GDM1 (cell line): ENCODE measurements at places on chromosomes 16 and 17.

GRCh38 chr17:35605678-35606077 is 18.6 kb downstream of the AP2B1 start:
- DNase-seq, result no peak

- DNase-seq, result no peak
These were observed 8.5 kb downstream of the TUBG1 start for GRCh38 chr17:42617956-42618431.

DNA sequence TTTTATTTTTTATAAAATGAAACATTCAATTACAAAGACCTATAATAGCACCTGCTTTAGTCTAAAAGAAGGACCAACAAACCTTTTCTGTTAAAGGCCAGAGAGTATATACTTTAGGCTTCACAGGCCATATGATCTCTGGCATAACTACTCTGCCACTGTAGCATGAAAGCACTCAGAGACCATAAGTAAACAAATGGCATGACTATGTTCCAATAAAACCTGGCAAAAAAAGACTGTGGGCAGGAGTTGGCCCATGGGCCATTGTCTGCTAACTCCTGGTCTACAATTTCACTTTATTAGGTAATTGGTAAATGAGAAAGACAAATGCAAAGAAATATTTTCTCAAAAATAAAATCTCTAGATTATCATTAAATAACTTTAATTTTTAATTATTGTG is 14.9 kb downstream of the CEP112 start:
- no peak for DNase-seq

GRCh38 chr16:66933776-66934137 is 445 bp downstream of the CIAO2B start:
- no peak for DNase-seq

DNA sequence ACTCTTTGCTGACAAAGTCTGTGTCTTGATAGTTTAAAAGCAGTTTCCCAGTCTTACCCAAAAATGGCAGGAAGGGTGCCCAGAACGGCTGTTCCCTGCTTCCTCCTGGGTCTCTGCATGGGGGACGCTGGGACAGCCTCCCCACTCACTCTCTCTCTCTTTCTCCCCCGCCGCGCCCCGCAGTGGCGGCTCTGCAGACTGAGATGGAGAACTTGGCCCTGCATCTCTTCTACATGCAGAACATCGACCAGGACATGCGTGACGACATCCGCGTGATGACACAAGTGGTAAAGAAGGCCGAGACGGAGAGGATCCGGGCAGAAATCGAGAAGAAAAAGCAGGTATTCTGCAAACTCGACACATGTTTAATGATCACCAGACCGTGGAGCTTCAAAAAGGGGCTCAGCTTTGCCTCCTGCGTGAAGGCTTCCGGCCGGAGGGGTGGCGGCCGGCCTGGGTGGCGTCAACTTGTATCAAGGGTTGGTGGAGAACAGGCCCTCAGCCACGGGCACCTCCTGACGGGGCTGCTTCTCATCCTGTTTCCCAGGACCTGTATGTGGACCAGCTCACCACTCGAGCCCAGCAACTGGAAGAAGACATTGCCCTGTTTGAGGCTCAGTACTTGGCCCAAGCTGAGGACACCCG is 22.0 kb downstream of the CCDC40 start:
- no peak for DNase-seq

- DNase-seq, result no peak
These were observed 36.7 kb downstream of the CTU2 start for GRCh38 chr16:88742896-88743605.

GRCh38 chr17:43905985-43906852 is 1.1 kb downstream of the MPP2 start:
- no peak for DNase-seq

DNA sequence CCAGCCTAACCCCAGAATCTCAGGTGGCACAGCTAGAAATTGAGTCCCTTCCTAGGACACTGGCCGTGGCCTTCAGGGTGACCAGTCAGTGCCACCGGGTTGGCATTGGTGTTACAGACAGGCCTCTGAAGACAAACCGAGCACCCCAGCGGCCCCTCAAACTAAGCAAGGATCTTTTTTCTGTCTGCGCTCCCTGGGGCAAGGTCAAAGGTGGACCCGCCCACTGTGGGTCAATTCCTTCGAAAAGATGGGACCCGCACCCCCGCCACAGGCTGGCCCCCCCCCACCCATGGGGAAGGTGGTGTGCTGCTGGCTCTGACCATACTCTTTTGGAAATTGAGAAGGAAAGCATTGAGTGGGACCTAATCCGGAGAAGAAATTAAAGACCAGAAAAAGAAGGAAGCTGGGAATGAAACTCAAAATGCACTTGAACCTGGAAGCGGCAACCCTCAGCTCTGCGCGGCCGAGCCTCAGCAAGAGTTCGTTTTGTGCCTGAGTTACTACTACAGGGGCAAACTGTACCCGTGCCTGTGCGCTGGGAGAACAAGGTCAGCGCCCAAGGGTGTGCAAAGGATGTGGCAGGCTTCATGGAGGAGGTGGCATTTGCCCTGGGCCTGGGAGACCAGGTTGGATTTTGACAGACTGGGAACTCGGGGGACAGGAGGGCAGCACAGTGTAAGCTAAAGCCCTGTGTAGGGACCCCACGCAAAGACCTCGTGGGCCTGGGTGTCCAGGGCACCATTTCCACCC is 20.4 kb downstream of the TMC6 start:
- no peak for DNase-seq

GRCh38 chr16:35210681-35211433 is 1751.4 kb downstream of the TP53TG3F start:
- no peak for DNase-seq

DNA sequence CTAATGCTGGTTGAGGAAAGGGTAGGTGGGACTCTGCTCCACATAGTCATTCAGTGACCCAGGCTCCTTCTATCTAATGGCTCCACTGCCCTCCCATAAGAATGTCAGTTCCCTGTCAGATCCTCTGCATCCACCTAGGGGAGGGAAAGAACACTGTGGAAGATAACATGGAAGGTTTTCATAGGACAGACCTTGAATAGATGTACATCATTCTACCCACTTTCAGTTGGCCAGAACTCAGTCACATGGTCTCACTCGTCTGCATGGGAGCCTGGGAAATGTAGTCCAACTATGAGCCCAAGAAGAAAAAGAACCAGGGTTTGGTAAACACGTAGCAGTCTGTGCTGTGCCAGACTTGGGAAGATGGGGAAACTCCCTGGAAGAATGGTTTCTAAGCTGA is 27.1 kb upstream of the SCNN1B start:
- DNase-seq, result no peak
